ENCODE measurements at places on chromosomes 5 and 9.
A peak's percentile ranks its signal among the peaks of the same experiment; 100 is the strongest.

- DNase-seq, result no peak
These were observed 113.9 kb downstream of the DCP2 start for GRCh38 chr5:113090336-113091106.

- no peak for DNase-seq
These were observed 37.2 kb downstream of the EGR1 start for GRCh38 chr5:138502521-138502920.

- DNase-seq, result no peak
These were observed 3.7 kb downstream of the FAM163B start for GRCh38 chr9:133605446-133605845.

DNA sequence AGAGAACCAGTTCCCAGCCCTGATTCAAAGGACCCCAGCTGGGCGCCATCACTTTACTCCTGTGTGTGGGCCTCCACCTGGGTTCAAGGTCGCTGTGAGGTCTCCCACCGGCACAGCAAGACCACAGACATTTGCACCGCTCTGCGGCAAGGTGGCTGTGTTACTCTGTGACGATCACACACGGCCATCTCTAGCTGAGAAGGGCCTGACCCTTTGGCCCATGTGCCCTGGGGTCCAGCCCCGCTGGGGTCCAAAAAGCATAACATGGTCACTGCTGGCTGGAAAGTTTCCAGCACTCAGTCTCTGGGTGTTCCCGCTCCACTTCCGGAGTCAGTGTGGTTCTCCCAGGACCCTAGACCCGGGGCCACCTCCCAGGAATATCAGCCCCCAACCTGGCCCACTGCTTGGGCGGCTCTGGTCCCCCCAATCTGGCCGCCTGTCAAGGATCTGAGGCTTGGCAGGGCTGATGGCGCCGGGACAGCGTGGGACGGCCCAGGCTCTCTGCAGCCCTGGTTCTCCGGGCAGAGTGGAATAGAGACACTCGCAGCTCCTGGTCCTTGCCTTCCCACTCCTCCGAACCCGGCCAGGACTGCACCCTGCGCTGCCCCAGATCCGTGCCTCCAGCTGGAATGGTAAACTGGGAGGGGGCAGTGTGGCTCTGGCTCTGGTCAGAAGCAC lies 3.9 kb upstream of the LMX1B start:
- peak; percentile 25 for DNase-seq

- DNase-seq, result no peak
These were observed 172.7 kb downstream of the GADD45G start for GRCh38 chr9:89777544-89777943.

GRCh38 chr5:127761869-127762268 lies 58.7 kb downstream of the CCDC192 start:
- no peak for DNase-seq

DNA sequence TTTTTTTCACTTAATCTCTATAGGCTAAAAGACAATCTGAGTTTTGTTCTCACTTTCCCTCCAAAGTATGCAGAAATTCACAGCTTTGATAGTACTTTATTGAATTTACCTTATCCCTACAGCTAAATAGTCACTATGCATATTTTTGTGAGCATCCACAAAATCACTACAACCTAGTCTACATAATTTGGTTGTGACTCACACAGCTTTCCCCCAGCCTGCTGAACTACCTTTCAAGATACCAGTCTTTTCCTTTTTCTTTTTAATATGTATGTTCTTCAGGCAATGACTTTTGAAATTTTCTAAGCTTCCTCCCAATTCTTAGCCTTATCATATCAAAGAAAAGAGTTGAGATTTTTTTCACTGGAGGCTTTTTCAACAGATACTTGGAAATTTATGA lies 347.3 kb upstream of the CDH6 start:
- DNase-seq, result no peak
